Caco-2 (cell line): ENCODE measurements at places on chromosomes 12 and 14. TPM values are rescaled to one million over a fixed set of nuclear protein-coding genes. Genes with fewer than 3 reads are reported as not detected.

DNA sequence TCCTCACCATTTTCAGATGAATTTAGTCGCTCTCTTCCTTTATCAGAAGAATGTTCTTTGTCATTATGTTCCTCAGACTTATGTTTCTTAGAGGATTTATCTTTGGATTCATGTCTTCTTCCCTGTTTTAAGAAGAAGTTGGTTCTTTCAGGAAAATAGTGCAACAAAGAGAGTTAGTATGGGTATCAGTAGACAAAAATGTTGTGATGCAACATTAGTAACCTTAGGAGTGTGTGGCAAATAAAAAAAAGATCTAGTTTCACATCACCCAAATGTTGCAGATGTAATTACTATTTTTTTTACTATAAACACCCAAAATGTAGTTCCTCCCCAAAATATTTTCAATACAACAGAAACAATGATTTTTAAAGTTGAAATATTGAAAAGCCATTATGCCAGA lies 7.8 kb downstream of the RSRC2 start:
- no peak for DNase-seq

Gene TSPAN11
- total RNA-seq, result not detected in 2 replicates

Gene A2M
- total RNA-seq, result 0.60 and 1.00 TPM in 2 replicates

DNA sequence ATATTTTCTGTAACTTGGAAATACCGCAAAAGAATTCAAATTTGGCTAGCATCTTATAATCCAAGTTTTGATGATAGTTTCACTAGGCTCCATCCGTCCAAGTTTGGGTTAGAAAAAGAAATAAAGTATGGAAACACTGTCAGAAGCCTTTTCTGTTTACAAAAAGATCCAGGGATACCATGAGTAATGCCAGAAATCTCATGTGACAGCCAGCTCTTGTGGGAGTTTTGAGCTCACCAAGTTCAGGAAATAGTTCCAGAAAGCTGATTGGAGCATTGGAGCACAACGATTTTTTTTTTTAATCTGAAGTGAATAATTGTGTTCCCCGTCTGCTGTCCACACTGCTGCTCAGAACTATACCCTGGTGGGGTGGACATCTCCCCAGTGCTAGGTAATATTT lies 229.7 kb upstream of the NPAS3 start:
- DNase-seq, result no peak

DNA sequence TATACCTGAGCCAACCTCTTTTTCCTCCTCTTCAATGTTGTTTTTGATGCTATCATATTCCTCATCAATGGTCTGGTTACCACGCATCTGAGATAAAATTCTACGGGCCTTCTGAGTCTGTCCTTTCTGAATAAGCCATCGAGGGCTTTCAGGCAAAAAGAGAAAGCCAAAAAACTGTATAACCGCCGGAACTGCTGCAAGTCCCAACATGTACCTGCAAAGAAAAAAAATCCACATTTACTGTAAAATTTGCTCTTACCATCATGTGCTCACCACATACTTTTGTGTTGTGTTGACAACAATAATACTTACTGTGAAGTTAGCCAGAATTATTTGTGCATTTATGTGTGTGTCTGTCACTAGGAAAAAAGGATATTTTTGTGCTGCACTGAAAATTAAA lies 77.6 kb downstream of the SLC2A13 start:
- no peak for DNase-seq

GRCh38 chr14:83044001-83044400 lies 1510.3 kb upstream of the SEL1L start:
- no peak for DNase-seq

GRCh38 chr14:67207810-67208209 lies 18.6 kb downstream of the GARIN2 start:
- DNase-seq, result no peak
